Stimulated activated CD8-positive, alpha-beta memory T cell treated with anti-CD3 and anti-CD28 coated beads, Interleukin-4, amount 100 ng/mL, for 48 hours (primary cell): ENCODE measurements at places on chromosomes 1 and 21.

DNA sequence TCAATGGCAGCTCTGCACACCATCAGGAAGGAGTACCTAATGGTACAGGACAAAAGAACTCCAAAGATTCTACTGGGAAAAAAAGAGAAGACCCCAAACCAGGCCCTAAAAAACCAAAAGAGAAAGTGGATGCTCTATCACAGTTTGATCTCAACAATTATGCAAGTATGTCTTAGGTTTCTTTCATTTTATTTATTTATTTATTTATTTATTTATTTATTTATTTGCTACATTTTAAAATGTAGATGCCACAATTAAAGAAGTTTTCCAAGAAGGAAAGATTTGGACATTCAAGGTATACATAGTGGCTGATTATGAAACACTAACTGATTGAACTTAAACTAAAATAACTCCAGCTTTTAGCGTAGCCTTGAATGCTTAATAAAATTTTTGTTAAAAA, 60.2 kb downstream of the PRRC2C start:
- DNase-seq = no peak

DNA sequence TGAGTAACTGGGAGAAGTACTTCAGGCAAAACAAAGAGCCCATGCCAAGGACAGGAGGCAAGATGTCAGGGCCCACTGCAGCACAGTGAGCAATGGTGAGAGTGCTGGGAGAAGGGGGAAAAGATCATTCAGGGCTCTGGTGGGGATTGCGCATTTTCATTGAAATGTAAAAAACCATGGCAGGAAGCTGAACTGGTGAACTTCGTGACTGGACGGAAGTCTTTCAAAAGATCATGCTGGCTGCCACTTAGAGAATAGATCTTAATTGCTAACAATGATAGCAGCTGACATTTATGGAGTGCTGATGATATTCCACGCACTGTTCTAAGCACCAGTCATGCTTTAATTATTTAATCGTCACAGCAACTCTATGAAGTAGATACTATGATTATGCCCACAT, 107.0 kb downstream of the TGFBR3 start:
- DNase-seq = no peak

DNA sequence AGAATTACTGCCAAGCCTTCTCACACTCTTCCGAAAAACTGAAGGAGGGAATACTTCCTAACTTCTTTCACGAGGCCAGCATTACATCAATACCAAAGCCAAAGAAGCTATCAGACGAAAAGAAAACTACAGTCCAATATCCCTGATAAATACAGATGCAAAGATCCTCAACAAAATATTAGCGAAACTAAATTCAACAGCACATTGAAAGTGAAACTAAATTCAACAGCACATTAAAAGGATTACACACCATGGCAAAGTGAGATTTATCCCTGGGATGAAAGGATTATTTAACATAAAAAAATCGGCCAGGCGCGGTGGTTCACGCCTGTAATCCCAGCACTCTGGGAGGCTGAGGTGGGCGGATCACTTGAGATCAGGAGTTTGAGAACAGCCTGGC, 176.8 kb downstream of the FAF1 start:
- no peak for DNase-seq

- no peak for DNase-seq
Measured at GRCh38 chr1:241391926-241392710, 35.1 kb upstream of the RGS7 start.

GRCh38 chr1:117642963-117643362, 37.1 kb downstream of the TENT5C start:
- DNase-seq = no peak

DNA sequence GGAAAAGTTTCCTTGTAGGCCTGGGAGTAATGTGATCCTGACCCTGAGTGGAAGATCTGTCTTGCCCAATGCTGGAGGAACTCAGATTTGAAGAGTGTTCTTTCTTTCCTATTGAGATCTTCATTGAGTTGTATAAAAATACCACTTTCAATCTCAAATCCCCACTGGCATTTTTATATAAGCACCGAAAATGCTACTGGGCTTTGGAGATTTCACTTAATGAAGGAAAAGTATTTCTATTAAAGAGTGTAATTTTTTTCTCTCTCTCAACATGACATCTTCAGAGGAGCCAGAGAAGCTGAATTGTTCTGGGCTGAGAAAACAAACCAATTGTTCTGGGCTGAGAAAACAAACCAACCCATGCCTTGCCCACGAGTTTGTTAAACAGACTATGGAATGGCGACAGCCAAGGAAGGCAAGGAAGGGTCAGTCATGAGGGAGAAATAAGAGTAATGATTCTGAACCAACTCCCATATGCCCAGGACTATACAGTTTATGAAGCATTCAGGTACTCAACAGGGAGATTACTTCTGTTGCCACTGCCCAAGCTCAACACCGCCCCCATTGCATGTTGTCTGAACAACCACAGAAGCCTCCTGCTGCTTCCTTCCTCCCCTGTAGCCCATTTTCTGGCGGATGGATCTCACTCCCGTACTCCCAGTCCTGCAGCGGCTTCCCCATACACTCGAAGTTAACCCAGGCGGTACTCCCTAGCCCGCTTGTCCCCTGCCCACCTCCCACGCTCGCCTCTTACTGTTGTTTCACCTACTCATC, 103.2 kb downstream of the BEND5 start:
- DNase-seq = no peak
